ENCODE measurements at places on chromosomes 3 and 15. TPM values are rescaled to one million over a fixed set of nuclear protein-coding genes. Genes with fewer than 3 reads are reported as not detected.

The ECE2 gene
- not detected for total RNA-seq

The CSPG4 gene
- 2.9 TPM for total RNA-seq

DNA sequence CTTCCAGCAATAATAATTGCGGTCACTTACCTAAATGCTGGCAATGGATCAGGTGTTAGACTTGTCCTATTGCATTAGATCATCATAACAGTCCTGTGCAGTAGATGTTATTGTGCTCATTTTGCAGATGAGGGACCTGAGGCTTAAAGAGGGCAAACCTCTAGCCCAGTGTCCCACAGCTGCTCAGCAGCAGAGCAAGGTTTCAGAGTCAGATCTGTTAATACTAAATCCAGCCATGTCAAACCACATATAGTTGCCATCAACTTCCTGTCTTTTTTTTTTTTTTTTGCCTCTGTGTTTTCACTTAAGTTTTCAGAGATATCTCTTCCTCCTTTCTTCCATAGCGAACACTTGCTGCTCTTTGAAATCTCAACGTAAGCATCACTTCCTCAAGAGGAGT lies 12.1 kb downstream of the FEZF2 start:
- DNase-seq = no peak

The TMCO5A gene
- total RNA-seq = not detected

DNA sequence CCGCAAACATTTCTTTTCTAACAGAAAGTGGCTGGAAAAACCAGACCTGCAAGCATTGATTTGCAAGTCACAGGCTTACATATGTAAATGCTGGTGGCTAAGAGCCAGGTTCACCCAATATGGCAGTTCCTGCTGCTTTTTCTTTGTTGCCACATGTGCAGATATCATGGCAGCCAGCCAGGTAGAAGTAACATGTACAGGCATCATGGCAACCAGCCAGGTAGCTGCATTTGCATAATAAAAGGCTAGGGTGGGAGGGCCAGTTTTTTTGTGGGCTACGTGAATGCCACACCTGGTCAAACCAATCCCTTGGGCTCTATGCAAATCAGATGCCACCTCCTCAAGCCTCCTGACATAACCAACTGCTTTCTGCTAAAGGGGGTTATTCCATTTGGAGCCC lies 2.8 kb upstream of the SMCO1 start:
- peak; percentile 7 for DNase-seq

DNA sequence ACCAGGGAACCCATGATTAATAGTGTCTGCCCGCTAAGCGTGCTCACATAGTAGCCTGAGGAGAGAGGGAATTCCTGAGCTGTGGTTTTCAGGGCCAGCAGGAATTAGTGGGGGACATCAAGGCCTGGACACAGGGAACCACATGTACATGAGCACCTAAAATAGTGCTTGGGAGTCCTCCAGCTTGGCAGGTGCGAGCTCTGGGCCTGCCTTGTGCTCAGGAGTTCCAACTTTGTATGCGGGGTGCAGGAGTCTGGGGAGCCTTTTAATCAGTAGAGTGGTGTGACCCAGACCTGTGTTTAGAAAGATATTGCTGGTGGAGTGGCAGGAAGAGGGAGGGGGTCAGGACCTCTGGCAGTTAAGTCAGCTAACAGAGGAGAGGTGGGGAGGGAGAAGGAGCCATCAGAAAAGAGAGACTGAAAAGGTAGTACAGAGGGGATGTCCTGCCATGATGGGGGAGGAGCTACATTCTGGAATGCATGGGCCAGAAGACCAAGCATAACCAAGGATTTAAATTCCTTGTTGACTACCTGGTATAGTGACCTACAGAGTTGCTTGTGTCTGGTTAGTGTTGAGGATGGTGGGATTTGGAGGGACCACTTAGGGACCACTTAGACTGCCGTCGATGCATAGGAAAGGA lies 1.9 kb downstream of the DAG1 start:
- DNase-seq = no peak

The ZNF592 gene
- total RNA-seq = 12.3 TPM

The ASB14 gene
- total RNA-seq = not detected

DNA sequence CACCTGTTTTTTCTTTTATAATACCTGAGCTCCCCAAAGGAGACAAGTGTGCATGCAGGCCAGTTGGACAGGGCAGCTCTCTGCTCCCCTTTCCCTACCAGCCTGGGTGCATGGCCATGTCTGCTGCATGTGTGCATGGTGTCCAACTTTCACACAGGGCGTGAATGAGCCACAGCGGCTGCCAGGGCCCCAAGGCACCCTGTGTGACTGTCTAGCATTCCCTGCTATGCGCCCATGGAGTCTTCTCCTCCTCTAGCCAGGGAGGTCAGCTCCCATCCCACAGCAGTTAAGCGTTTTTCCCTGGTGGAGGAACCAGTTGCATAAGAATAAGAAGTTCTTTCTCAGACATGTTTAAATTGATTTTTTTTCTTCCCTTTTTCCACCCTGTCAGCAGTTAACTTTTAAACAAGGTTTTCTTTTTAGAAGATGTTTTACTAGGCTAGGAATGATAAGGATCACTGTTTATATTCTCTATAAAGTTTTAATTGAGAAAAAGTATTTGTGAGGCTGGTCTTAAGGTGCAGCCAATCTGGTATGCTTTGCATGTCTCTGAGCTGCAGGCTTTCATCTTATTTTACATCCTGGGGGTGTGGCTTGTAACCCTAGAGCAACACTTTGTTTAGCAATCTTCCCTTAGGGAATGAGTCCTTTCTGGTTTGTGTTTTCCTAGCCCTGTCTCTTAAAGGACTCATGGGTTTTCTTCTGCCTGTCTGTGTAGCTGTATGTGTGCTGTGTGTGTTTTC lies 20.5 kb upstream of the OR5H1 start:
- DNase-seq = no peak

The RETNLB gene
- total RNA-seq = not detected

DNA sequence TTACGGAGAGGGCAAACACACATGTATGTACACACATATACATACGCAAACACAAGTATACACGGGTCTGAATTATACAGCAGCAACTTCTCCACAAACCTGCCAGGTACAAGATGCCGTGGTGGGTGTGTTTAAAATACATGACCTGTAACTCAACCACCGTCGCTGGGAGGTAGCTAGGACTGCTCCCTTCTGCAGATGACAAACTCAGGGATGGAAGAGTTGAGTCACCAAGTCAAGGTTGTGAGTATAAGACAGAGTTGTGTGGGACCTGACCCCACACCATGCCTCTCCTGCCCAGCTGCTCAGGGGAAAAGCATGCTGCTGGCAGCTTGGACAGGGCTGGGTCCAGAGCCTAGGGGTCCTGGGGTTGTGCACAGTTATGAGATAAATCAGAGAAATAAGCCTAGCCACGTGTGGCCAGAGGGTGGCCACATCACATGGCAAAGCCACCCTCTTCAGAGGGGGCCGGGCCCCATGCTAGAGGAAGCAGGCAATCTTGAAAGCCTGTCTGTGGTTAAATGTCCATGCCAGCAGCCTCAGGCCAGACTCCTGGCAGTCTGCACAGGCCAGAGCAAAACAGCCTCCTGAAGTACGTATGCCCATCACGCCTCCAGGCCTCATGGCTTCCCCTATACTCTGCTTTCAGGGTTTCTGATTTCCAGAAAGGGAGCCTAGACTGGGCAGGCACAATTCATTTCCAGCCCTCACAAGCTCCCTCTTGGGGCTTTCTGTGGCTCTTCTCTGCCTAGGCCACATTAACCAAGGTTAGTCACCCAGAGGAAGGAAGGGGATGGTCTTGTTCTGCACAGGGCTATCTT lies 107.7 kb upstream of the RPL32 start:
- DNase-seq = peak; percentile 14

- peak; percentile 96 for DNase-seq
Observed at GRCh38 chr3:120435621-120436020, 15.2 kb downstream of the FSTL1 start.

The PDCD10 gene
- total RNA-seq = 80.5 TPM

GRCh38 chr3:58386626-58387365 lies 46.8 kb downstream of the PDHB start:
- no peak for DNase-seq

- no peak for DNase-seq
Observed at GRCh38 chr3:100968932-100969906, 24.0 kb downstream of the ABI3BP start.

DNA sequence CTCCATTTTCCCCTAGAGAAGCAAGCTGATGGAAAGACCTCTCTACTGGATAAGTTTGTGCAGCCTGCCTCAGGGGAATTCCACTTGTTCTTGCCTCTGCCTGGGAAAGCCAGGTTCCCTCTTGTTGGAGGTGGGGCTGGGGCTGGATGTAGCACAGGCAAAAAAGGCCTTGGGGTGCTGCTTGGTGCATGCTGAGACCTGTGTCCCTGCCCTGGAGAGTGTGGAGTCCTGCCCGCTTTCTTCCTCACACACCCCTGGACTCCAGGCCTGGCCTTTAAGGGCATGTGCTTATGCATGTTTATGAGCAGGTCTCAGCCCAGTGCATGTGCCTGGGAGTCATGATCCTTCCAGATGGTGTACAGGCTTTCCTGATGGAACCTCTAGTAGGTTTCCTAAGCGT lies 23.5 kb upstream of the JMJD7 start:
- DNase-seq = no peak

GRCh38 chr3:56154297-56154696 lies 314.0 kb downstream of the ERC2 start:
- peak; percentile 30 for DNase-seq

DNA sequence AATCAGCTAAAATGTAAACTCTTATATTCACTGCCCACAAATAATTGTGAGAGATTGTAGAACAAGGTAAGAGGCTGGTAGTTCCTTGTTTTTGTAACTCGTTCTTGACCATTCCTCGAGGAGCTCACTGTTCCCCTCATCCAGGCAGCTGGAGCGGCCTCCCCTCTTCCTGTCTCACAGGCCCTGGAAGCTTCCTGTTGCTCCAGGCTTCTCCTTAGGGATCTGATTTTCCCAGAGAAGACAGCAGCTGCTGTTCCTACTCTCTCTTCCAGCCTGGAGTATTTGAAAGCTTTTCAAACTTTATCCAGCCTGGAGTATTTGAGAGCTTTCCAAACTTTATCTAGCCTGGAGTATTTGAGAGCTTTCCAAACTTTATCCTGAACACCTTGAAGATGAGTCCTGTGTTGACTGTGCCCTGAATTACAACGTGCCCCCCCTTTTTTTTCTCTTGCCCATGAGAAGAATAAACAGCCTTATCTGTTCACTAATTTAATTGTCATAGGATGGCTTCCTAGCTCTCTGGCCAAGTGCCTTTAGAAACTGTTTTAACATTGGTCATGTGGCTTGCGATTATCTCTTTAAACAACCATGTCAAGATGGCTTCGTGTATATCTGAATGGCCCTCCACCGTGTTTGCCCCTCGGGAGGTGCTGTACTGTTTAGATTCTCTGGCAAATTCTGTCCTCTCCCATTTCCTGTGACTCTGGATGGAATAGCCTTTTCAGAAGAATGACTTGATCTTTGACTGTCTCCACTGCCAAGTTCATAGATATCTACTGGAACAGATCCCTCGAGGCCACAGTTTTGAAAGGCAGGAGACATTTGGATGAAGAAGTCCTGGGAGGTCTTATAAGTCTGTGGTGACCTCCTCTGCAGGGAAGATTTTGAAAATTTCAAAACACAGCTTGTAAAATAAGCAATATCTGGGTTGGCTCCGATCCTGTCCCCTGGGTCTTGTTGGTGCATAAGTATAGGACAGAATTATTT lies 4.8 kb downstream of the ADAMTSL3 start:
- DNase-seq = no peak

DNA sequence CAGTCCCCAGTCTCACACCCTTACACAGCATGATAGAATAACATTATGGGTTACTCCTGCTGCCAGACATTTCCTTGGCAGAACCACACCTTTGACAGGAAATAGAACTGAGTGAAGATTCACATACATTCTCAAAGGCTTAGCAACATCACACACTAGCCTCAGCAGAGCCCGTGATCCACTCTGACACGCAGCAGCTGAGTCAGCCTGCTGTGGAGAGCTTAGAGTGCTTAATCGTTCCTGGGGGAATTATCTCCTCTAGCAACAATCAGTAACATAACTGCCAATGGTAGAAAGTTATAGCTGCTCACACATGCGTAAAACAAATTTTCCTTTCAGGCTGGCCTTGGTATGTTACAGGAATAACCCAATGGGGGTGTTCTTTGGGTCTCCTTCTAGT lies 382.1 kb downstream of the GAP43 start:
- peak; percentile 76 for DNase-seq

- DNase-seq = peak; percentile 83
Observed at GRCh38 chr3:165753560-165753959, 83.7 kb downstream of the BCHE start.

The PLAAT1 gene
- total RNA-seq = not detected

DNA sequence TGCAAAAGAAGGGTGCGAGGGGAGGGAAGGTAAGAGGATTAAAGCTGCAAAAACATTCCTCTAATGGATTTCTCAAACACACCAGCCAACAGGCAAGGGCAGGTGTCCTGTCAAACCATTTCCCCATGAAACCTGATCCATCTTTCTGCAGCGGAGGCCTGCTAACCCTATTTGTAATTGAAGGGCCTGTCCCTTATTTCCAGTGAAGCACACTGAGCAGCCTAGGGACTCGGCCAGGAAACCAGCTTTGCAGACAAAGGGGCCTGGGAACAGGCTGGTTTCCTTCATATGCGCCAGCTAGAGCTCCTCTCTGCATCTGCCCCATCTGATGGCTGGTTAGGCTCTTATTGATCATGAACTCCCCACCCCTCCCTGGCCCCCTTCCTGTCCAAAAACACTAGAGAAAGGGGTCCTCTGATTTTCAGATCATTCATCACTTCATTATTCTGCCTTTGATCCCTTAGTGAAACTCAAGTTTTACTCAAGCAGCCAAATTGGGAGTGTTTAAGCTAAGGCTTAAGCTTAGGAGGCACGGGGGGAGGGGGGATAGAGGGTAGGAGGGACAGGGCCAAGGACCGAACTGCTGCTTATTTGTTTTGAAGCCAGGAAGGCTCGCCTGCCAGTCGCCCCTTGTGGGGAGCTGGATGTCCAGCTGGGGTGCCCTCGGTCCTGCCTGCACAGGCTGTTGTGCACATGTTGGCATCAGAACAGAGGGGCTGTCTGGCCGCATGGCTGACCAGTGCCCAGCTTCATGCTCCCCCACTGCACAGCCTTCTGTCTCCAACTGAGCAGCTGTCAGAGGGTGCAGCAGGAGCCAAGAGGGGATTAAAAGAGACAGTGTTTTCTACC lies 53.1 kb downstream of the BOC start:
- no peak for DNase-seq

DNA sequence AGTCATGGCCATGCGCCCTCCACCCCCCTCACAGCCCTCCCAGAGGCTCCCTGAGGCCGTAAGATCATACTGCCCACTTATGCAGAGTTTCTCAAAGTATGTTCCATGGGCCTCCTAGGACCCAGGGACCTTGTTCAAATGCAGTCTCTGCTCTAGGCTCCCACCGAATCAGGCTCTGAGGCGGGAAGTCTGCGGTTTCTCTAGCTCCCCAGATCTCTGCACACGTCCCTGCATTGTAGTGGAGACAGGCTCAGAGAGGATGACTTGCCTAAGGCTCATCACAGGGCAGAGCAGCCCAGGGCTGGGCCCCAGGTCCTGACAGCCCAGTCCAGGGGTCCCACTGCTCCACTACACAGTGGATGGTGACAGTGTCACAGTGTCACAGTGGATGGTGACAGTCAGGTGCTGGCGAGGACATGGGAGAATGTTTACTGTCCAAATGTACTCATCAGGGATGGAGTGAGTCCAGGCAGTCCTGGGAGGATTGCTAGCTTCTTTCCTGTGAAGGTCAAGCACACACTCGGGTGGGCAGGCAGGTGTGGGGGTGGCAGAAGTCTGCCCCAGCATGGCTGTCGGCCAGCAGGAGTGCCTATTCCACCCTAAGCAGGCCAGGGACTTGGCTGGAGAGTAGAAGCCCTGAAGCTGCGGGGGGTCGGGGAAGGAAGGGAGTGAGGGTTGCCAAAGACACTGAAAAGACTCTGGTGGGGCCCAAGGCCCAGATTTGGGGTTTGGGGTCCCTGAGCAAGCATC lies 12.4 kb downstream of the ANKRD63 start:
- DNase-seq = no peak

The CADPS gene
- total RNA-seq = not detected

- DNase-seq = peak; percentile 49
Observed at GRCh38 chr3:5188419-5189221, 1.1 kb downstream of the EDEM1 start.

The FHIT gene
- 1.2 TPM for total RNA-seq

All from PC-3 (cell line).